Hematopoietic multipotent progenitor cell treated with erythropoietin and hydrocortisone succinate and interleukin-3 and kit ligand, for 6 days (in vitro differentiated cells): ENCODE measurements at places on chromosomes 1 and 21.
A peak's percentile ranks its signal among the peaks of the same experiment; 100 is the strongest.

GRCh38 chr1:58861506-58861905 is 77.7 kb upstream of the JUN start:
- DNase-seq: no peak

DNA sequence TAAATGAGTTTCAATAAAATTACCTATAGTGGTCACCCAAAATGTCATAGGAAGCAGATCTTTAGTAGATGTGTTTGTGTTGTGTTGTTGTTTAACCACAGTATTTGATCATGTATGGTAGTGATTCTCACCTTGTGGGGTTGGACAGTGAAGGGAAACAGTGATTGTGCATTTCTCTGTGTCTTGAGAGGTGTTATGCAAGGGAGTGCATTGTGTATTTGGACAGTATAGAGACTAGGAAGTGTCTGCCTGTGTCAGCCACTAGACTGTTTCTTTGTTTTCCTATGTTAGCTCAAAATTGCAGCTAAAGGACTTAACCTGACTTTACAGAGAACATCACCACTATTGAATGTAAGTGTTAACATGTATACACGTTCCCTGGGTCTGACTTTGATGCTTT is 6.0 kb downstream of the RGS2 start:
- DNase-seq: no peak

DNA sequence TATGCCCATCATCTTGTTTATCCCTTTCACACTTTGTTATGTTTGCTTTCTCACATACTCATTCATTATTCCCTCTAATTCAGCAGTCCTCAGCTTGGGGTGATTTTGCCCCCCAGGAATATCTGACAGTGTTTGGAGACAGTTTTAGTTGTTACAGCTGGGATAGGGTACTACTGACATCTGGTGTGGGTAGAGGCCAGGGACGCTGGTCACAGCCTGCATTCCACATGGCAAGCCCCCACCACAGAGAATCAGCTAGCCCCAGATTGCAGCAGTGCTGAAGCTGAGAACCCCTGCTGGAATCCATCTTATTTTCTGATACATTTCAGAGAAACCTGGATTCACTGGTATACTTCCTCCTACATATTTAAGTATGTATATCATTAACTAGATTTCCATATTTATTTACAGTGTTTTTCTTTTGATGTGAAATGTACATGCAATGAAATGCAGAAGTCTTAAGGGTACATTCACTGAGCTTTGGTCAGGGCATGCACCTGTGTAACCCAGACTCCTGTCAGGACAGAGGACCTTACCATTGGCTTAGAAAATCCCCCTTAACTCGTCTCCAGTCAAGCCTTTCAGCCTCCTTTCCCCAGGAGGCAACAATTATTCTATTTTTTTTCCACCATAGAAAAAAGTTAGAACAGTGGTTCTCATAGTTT is 68.3 kb downstream of the KIF26B start:
- DNase-seq: no peak

DNA sequence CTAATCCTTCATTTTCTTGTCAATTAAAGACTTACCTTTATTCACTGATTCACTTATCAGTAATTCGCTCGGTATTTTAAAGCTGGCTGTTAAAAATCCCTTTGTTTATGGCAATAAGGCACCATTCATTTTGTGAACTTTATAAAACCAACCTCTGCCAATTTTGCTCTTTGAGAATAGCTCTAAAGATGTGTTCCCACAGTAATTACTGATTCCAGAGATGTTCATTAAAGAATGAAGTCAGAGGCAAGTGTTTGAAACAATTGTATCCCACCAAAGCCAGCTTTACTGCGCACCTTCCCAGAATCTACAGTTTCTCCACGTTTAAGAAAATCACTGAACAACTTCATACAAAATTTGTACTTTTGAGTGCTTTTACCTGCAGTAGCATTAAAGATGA is 424.5 kb downstream of the USP25 start:
- DNase-seq: no peak

- no peak for DNase-seq
These were observed 136.9 kb upstream of the L1TD1 start for GRCh38 chr1:62057641-62058290.

DNA sequence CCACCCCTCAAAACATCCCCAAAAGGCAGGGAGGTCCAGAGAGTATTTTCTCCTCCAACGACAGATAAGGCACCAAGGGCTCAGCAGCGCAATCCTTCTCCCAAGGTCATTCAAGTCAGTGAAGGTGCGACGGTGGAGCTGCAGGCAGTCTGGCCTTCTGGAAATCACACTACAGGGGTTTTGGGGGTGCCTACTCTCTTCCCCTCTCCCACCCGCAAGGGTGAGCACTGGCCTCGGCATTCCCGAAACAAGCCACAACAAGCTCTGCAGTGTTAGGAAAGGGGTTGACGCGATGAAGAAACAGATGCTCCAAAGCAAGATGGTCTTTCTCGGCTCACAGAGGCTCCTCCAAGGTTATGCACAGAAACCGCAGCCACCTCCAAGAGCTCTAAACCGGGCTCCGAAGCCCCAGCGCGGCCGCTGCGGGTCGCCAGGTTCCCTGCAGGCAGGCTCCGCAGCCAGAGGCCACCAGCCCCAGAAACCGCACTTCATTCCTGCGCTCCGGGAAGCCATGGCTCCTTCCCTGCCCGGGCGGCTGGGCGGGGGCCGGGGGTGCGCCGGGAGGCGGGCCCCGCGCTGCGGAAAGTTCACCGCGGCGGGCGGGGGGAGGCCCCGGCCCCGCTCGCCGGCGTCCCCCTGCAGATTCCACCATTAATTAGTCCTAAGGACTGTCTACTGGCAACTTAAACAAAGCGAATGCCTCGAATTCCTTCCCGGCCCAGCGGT is 1.1 kb downstream of the LUZP1 start:
- peak; percentile 56 for DNase-seq

GRCh38 chr1:64038965-64039364 is 164.5 kb upstream of the UBE2U start:
- no peak for DNase-seq

- DNase-seq: no peak
These were observed 19.5 kb downstream of the KCNJ6 start for GRCh38 chr21:37896788-37897187.

DNA sequence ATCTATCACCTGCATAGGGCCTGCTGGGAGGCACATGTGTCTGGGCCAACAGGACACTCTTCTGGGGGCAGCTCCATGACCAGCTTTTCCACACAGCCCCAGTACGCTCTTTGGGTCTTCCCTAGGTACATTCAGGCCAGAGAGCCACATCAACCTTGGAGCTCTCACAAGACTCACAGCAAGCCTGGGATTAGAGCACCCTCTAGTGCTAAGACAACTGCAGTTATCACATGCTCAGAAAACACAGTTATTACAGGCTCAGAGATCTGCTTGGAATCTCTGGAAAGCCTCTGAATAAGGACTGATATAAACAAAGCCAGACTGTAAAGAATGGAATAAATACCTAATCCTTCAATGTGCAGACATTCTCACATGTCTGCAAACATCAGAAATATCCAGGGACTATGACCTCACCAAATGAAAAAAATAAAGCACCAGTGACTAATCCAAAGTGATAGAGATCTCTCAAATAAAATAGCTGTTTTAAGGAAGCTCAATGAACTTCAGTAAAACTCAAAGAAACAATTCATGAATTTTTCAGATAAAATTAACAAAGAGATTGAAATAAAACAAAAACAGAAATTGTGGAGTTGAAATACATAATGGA is 563.9 kb upstream of the NR5A2 start:
- peak; percentile 81 for DNase-seq

- no peak for DNase-seq
These were observed 700 bp downstream of the PIGV start for GRCh38 chr1:26788515-26788785.

DNA sequence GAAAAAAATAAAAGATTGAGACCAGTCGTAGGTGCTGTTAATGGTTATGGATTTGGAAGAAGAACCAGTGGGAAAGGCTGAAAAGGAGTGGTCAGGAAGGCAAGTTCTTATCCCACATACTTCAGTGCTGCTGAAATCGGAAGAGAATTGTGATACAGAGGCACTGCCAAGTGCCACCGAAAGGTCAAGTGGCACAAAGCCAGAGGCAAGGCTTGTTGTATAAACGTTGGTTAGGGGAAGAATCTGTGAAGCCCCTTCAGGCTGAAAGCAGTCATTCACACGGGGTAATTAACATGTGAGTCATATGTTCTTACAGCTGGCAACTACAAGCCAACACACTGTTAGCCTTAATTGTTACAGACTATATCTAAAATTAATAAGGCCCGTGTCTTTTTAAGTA is 48.8 kb downstream of the ZBTB40 start:
- DNase-seq: no peak

DNA sequence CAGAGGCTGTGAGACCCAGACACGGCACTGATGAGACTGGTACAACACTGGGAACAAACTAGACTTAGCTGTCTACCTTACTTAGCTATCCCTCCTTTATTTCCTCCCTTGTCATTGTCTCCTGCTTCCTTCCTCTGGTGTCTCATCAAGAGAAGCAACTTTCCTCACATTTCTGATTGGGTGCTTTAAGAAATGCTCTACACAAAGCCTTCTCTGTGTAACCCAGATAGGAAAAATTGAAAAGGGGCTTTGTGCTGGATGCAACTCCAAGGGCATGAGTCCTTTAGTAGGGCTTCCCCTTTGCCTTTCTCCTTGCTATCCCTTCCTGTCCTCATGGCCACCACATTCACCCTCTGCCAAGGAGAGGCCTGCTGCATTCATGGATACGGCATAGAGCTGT is 274.5 kb downstream of the VAV3 start:
- no peak for DNase-seq

GRCh38 chr1:94398356-94398755 is 19.8 kb upstream of the ABCD3 start:
- no peak for DNase-seq

- DNase-seq: no peak
These were observed 1.6 kb downstream of the SLC25A34 start for GRCh38 chr1:15737324-15738319.

GRCh38 chr1:73105755-73106154 is 823.4 kb upstream of the NEGR1 start:
- DNase-seq: no peak

DNA sequence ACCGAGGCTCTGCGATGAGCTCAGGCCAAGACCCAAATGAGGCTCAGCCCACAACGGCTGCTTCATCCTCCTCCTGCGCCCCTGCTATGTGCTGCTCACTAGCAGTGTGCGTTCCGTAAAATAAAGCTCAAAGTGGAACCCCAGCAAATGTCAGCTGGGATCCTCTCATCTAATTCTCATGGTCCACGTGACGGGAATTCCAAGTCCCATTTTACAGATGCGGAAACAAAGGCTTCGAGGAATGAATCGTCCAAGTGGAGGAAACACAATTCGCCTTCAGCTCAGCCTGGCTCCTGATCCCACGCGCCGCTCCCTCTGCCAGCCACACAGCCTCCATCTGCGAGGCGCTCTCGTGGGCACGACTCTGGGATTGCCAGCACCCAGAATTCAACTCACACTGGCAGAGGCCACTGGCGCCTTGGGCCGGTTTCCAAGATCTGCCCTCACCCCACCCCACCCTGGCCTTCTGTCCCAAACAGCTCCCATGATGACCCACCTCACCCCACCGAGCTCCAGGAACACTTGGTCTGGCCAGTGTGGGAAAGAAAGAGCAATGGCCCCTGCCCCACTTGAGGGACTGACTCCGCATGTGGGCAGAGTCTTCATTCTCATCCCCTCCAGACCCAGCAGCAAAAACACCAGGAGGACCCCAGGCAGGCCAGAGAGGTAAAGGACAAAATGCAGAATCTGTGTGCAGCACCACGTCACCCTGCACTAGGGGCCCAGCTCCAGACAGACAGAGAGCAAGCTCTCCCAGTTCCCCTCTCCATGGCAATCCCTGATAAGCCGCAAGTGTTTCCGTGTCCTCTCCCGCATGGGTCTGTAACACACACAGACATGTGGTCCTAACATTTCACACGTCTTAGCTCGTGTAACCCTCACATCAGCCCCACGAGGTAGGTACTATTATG is 10.5 kb downstream of the CASZ1 start:
- no peak for DNase-seq

- no peak for DNase-seq
These were observed 71.2 kb downstream of the LRRC40 start for GRCh38 chr1:70134148-70134547.

- DNase-seq: no peak
These were observed 109.0 kb downstream of the SIK1 start for GRCh38 chr21:43317959-43318358.

- no peak for DNase-seq
These were observed 228.9 kb upstream of the ADGRL4 start for GRCh38 chr1:79235301-79236002.

DNA sequence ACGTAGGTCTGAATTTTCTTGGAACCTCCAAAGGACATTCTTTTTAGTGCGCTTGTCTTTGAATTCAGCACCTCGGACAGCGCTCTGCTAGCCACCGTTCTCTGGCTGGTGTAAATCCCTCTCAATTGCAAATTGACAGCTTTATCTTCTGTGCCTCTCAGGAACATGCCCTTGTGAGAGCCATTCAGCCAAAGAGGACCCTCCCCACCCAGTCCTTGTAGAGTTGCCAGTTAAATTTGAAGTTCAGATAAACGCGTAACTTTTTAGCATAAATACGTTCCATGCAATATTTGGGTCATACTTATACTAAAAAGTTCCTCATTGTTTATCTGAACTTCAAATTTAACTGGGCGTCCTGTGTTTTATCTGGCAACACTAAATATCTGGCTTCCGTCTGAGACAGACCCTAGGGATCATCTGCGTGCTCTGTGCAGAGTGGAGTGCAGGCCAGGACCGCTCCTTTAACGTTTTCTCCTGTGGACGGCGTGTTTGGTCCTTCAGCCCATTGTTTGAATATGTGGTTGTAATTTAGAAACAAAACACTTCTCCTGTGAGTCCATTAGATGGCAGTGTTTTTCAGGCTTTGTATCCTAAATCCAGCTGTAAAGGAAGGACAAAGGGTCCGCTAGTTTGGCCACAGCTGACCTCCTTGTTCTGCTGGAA is 7.0 kb downstream of the KCNAB2 start:
- peak; percentile 83 for DNase-seq

GRCh38 chr1:18691648-18692047 is 61.0 kb downstream of the PAX7 start:
- DNase-seq: no peak

- peak; percentile 27 for DNase-seq
These were observed 876 bp downstream of the RAB29 start for GRCh38 chr1:205774198-205775014.

- DNase-seq: peak; percentile 84
These were observed 36.0 kb upstream of the DISC1 start for GRCh38 chr1:231590453-231591198.

DNA sequence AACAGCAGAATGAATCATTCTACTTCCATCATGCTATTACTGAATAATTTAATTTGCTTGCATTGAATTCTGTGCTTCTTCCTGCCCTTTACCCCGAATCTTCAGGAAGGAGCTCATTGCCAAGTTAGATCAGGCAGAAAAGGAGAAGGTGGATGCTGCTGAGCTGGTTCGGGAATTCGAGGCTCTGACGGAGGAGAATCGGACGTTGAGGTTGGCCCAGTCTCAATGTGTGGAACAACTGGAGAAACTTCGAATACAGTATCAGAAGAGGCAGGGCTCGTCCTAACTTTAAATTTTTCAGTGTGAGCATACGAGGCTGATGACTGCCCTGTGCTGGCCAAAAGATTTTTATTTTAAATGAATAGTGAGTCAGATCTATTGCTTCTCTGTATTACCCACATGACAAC is 44.2 kb downstream of the MAP3K7CL start:
- no peak for DNase-seq

GRCh38 chr1:204201348-204202040 is 5.2 kb upstream of the KISS1 start:
- DNase-seq: no peak

GRCh38 chr1:109482791-109483671 is 674 bp upstream of the ATXN7L2 start:
- DNase-seq: peak; percentile 22

GRCh38 chr1:211559222-211560010 is 19.5 kb downstream of the SLC30A1 start:
- DNase-seq: no peak

GRCh38 chr1:72037745-72038343 is 244.5 kb downstream of the NEGR1 start:
- peak; percentile 85 for DNase-seq
